Activated CD4-positive, alpha-beta T cell treated with anti-CD3 and anti-CD28 coated beads for 36 hours (primary cell): ENCODE measurements at places on chromosomes 4 and X. TPM values are rescaled to one million over a fixed set of nuclear protein-coding genes. Genes with fewer than 3 reads are reported as not detected.

Gene CPZ
- total RNA-seq, result not detected

Gene PLP1
- not detected for total RNA-seq

Gene PPP2R3B
- total RNA-seq, result 23.3 TPM

Gene FGFR3
- not detected for total RNA-seq

Gene GC
- not detected for total RNA-seq

Gene H2BW2
- not detected for total RNA-seq

Gene KLHL4
- total RNA-seq, result not detected

Gene NBDY
- total RNA-seq, result 37.0 TPM

Gene GPC3
- 0.86 TPM for total RNA-seq

Gene SSX1
- total RNA-seq, result not detected

Gene TAF9B
- total RNA-seq, result 17.6 TPM

Gene SOX3
- total RNA-seq, result not detected

Gene HTR2C
- total RNA-seq, result not detected

Gene CENPVL2
- not detected for total RNA-seq

Gene CHRDL1
- total RNA-seq, result not detected

Gene NUDT11
- total RNA-seq, result 1.9 TPM

Gene SLC7A11
- total RNA-seq, result 4.9 TPM

Gene SLC25A31
- not detected for total RNA-seq

Gene SSX7
- total RNA-seq, result not detected

Gene DSPP
- total RNA-seq, result not detected

Gene OPN1MW2
- total RNA-seq, result not detected

Gene PABPC1L2A
- not detected for total RNA-seq

Gene HMGB3
- 29.3 TPM for total RNA-seq

Gene PAGE3
- total RNA-seq, result not detected

Gene HS6ST2
- total RNA-seq, result 0.76 TPM

Gene VSIG1
- 2.1 TPM for total RNA-seq

Gene H2AZ1
- 376 TPM for total RNA-seq

Gene USP17L12
- total RNA-seq, result not detected

Gene SCML1
- total RNA-seq, result 7.3 TPM

Gene DCAF4L1
- total RNA-seq, result 0.19 TPM

Gene L1CAM
- total RNA-seq, result 0.47 TPM

Gene GAGE13
- total RNA-seq, result not detected

Gene SMIM10L2A
- total RNA-seq, result 0.25 TPM

Gene RRAGB
- 5.0 TPM for total RNA-seq

Gene P2RY8
- 21.2 TPM for total RNA-seq

Gene PDGFRA
- total RNA-seq, result not detected

Gene NAP1L3
- 2.2 TPM for total RNA-seq

Gene RXFP1
- total RNA-seq, result not detected

Gene MAGEA12
- total RNA-seq, result not detected

Gene SPANXA1
- not detected for total RNA-seq

Gene ALAS2
- total RNA-seq, result not detected

Gene RAI2
- total RNA-seq, result 0.39 TPM

Gene GDPD2
- total RNA-seq, result not detected

Gene AFM
- total RNA-seq, result not detected

Gene NHSL2
- 0.21 TPM for total RNA-seq

Gene C4orf50
- 0.05 TPM for total RNA-seq
